CD8-positive, alpha-beta memory T cell (primary cell): ENCODE measurements at places on chromosomes 6 and 20. TPM values are rescaled to one million over a fixed set of nuclear protein-coding genes. Genes with fewer than 3 reads are reported as not detected.

Gene PAX1
- not detected for total RNA-seq

Gene DEFB115
- total RNA-seq, result not detected

Gene TFAP2C
- total RNA-seq, result not detected

- H3K36me3 ChIP-seq, result no peaks in the 10 kb centered on the region
- H3K27me3 ChIP-seq, result no peaks in the 10 kb centered on the region
- DNase-seq, result no peak
- no peak overlapping the region for H3K27ac ChIP-seq
- no peaks in the 10 kb centered on the region for H3K4me1 ChIP-seq
Observed at GRCh38 chr20:48275286-48276020, 490.2 kb upstream of the SULF2 start.

GRCh38 chr20:39619271-39619785 lies 657.2 kb downstream of the DHX35 start:
- H3K4me3 ChIP-seq, result no peak overlapping the region
- H3K27ac ChIP-seq, result no peak overlapping the region
- no peaks in the 10 kb centered on the region for H3K4me1 ChIP-seq
- no peak for DNase-seq
